SJSA1 (cell line): ENCODE measurements at places on chromosomes 5 and 9.

GRCh38 chr5:109652096-109652495, 37.6 kb upstream of the MAN2A1 start:
- DNase-seq, result no peak

GRCh38 chr9:84296146-84296843, 44.3 kb downstream of the SLC28A3 start:
- DNase-seq, result peak; percentile 45

DNA sequence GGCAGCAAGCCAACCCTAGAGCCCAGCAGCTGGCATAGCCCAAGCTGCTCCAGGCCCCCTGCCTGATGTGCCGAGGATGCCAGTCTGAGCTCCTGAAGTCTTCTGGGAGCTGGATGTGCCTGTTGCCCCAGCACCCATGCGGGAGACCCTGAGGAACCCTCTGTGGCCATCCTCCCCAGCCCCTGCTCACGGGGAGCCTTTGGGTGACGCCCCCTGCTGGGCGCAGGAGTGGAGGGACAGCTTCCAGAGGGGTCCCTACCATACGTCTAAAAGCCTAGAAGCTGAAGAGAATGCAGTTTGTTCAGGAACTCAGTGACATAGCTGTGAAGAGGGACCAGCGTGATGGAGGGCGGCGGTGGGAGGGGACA, 33.1 kb upstream of the MVB12B start:
- DNase-seq, result no peak

DNA sequence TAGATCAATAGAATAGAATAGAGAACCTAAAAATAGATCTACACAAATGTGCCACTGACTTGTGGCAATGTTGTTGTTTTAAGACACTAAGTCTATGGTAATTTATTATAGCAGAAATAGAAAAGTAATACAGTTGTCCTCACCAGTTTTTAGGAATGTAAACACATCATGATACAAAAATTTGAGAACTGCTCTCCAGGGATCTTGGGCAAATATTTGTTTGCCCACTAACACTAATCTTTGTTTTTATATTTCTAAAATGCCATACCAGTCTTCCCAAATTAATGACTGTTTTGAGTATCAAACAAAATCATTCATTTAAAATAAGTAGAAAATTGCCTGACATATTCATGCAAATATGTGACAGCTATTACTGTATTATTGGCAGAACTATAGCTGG, 297.6 kb downstream of the BRINP1 start:
- DNase-seq, result no peak

GRCh38 chr9:75823151-75823550, 67.3 kb upstream of the PCSK5 start:
- DNase-seq, result no peak

- DNase-seq, result no peak
These were observed 298.1 kb upstream of the PANK3 start for GRCh38 chr5:168877132-168877892.

DNA sequence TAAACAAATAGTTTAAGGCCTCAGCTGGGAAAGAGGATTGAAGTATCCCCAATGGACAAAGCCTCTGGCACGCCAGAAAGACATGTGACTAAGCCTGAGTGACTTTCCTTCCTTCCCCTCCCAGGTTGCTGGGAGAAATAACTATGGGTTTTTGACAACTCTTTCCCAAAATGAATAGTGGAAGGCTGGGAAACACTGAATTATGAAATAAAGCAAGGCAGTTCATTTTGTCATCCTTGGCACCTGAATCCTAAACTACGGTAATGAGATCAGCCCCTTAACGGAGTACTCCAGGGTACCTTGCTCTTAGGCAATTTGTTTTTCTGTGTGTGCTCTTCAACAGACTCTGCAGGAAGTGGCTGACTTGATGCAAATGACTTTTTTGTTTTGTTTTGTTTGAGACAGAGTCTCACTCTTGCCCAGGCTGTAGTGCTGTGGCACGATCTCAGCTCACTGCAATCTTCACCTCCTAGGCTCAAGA, 75.2 kb downstream of the LMNB1 start:
- no peak for DNase-seq
